ENCODE measurements at places on chromosomes 4 and X.
A peak's percentile ranks its signal among the peaks of the same experiment; 100 is the strongest.

- DNase-seq: no peak
Observed at GRCh38 chr4:24801136-24801855, 5.9 kb downstream of the SOD3 start.

- no peak for DNase-seq
Observed at GRCh38 chr4:151114986-151115385, 15.6 kb downstream of the RPS3A start.

GRCh38 chrX:93985344-93986307 is 311.6 kb downstream of the FAM133A start:
- no peak for DNase-seq

- no peak for DNase-seq
Observed at GRCh38 chr4:21130606-21131005, 430.3 kb downstream of the PACRGL start.

GRCh38 chrX:75273483-75273882 is 402 bp upstream of the UPRT start:
- DNase-seq: no peak

DNA sequence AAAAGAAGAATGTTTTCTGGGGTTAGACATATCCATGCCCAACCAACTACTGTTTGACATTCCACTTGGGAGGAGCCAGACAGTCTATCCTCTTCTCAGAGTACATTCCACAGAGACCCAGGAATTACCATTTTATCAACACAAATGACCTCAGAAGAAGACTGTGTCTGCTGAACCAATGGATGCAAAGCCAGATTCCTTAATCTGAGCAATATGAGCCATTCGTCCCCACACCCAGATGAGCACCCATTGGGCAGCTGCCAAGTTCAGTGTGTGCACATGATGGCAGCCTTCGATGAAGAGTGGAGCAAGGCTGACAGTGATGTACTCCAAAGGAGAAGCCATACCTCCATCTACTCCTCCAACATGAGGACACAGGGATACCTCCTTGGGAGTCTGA is 111.3 kb downstream of the ZNF674 start:
- no peak for DNase-seq

GRCh38 chrX:132200976-132201375 is 18.3 kb downstream of the RAP2C start:
- no peak for DNase-seq

GRCh38 chrX:120719622-120720021 is 89.8 kb upstream of the C1GALT1C1 start:
- DNase-seq: no peak

GRCh38 chr4:79535516-79535915 is 127.5 kb upstream of the GK2 start:
- no peak for DNase-seq

- peak; percentile 54 for DNase-seq
Observed at GRCh38 chr4:182917182-182918043, at the start of gene DCTD. DCTD (minus strand) TSS chr4:182917386; CDS start chr4:182915568, 1,818 bp downstream.

- DNase-seq: no peak
Observed at GRCh38 chr4:98509721-98510120, 148.7 kb downstream of the TSPAN5 start.

- no peak for DNase-seq
Observed at GRCh38 chrX:35380808-35381700, 417.1 kb upstream of the MAGEB16 start.

DNA sequence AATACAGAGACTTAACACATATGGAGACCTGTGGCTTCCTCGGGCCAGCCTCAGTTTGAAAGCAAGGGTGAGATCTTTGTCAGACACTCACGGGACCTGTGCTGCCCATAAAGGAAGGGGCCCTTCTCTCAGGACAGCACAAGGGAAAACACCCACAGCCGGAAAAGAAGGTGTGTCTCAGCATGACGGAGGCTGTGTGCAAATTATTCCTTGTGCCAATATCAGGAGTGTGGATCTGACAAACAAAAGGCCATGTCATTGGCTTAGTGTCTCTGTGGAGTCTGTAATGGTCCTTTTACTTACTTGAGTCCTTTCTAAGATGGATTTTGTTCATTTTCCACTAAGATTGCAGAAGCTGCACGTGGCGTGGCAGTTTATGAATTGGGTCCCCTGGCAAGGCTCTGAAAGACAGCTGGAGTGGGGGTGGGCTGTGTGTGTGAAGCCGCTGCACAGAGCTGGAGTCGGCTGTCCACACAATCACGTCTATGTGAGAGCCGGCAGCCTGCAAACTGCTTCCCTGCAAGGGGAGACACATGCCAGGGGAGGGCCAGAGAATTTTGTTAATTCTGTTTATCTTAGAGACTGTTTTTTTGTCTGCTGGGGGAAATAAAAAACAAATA is 1.9 kb downstream of the ENPP6 start:
- DNase-seq: no peak

DNA sequence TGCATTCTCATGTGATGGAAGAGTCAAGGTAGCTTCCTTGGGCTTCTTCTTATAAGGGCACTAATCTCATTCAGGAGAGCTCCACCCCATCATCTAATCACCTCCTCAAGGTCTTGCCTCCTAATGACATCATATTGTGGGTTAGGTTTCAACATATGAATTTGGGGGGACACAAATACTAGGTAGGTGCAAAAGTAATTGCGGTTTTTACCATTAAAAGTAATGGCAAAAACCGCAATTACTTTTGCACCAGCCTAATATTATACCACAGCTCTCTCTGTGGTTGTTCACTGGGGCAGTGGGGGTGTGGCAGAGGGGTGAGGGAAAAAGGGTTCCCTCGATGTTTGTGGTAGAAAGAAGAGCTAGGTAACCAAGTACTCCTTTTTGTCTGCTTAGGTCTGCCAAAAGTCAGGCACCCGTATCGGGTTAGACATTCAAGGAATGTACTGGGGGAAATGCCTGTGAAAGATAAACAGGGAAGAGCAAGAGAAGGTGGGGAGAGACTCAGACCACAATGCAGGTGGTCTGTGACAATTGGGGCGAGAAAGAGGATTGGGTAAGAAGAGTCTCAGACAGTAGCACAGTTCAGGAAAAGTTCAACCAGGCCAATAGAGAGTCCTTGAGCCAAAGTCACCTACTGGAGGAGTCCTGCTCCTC is 78.9 kb upstream of the MTM1 start:
- no peak for DNase-seq

- no peak for DNase-seq
Observed at GRCh38 chr4:170399581-170400293, 310.0 kb upstream of the AADAT start.
